Kidney (tissue), 22 donors: ENCODE measurements at places on chromosomes 5 and 9. TPM values are rescaled to one million over a fixed set of nuclear protein-coding genes. Genes with fewer than 3 reads are reported as not detected.

GRCh38 chr5:63025679-63026078, 447.1 kb downstream of the LRRC70 start:
- H3K4me1 ChIP-seq = no peaks in the 10 kb centered on the region
- H3K4me3 ChIP-seq = no peak overlapping the region
- DNase-seq = no peak
- no peaks in the 10 kb centered on the region for H3K36me3 ChIP-seq
- no peaks in the 10 kb centered on the region for H3K27me3 ChIP-seq
- no peak overlapping the region for H3K27ac ChIP-seq

QRFP gene
- polyA plus RNA-seq = not detected

- peak; percentile 61 for DNase-seq
- no peaks in the 10 kb centered on the region for H3K27me3 ChIP-seq
- H3K27ac ChIP-seq = no peak overlapping the region
- no peak overlapping the region for H3K4me3 ChIP-seq
- peaks cover 3% of the 10 kb centered on the region for H3K4me1 ChIP-seq
These were observed 273.4 kb downstream of the SLIT3 start for GRCh38 chr5:169027501-169028061.

SARDH gene
- 12.0 TPM for polyA plus RNA-seq

- H3K27me3 ChIP-seq = no peaks in the 10 kb centered on the region
- no peak overlapping the region for H3K4me3 ChIP-seq
- no peak overlapping the region for H3K27ac ChIP-seq
- DNase-seq = no peak
- H3K36me3 ChIP-seq = no peaks in the 10 kb centered on the region
- H3K4me1 ChIP-seq = no peaks in the 10 kb centered on the region
These were observed 233.6 kb upstream of the TRPC7 start for GRCh38 chr5:136598802-136599404.

GRCh38 chr9:27398982-27399653, 102.2 kb upstream of the EQTN start:
- H3K27me3 ChIP-seq = no peaks in the 10 kb centered on the region
- peaks cover 3% of the 10 kb centered on the region for H3K4me1 ChIP-seq
- H3K27ac ChIP-seq = no peak overlapping the region
- H3K4me3 ChIP-seq = no peak overlapping the region
- DNase-seq = no peak

GRCh38 chr5:123527190-123527589, 15.2 kb downstream of the CSNK1G3 start:
- H3K4me3 ChIP-seq = no peak overlapping the region
- DNase-seq = no peak
- H3K4me1 ChIP-seq = no peaks in the 10 kb centered on the region
- H3K27ac ChIP-seq = no peak overlapping the region

DAB2IP gene
- polyA plus RNA-seq = 33.8 TPM

ADRB2 gene
- polyA plus RNA-seq = 0.92 TPM

- H3K4me1 ChIP-seq = no peaks in the 10 kb centered on the region
- no peak overlapping the region for H3K27ac ChIP-seq
- no peak overlapping the region for H3K4me3 ChIP-seq
- no peaks in the 10 kb centered on the region for H3K36me3 ChIP-seq
- no peak for DNase-seq
These were observed 58.1 kb downstream of the FSTL4 start for GRCh38 chr5:133554279-133554678.

DNA sequence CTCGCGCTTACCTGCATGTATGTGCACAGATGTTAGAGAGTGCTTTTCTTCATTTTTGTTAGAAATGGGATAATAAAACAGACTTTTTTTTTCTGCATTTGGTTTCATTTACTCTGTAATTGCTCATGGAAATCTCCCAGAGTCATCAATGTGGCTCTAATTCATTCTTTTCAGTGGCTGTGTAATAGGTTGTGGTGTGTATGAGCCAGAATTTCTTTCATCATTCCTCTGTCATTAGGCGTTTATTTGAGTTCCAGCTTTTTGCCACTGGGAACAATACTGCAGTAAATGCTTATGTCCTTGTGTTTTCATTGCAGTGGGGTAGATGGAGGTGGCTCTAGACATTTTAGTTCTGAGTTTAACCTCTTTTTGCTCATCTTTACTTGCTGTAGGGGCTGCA, 118.9 kb downstream of the NXNL2 start:
- no peaks in the 10 kb centered on the region for H3K27me3 ChIP-seq
- H3K36me3 ChIP-seq = no peaks in the 10 kb centered on the region
- H3K27ac ChIP-seq = no peak overlapping the region
- DNase-seq = no peak

DNA sequence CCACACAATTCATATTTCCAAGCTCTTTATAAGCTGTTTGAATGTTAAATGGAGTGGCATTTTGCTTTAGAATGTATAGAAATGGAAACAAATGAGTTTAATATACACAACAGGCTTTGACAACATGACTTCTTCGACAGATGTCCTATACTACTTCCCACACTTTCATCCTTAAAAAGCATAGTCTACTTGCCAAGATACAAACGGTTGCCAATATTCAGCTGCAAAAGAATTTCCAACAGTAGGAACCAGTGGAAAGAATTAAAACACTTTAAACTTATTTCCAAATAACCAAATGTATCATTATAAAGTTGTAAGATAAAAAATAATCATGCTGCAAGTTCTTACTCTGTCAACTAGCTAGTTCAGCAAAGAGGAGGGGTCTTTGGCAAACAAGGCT, 456.4 kb downstream of the PDE4D start:
- H3K4me3 ChIP-seq = no peak overlapping the region
- H3K36me3 ChIP-seq = no peaks in the 10 kb centered on the region
- no peaks in the 10 kb centered on the region for H3K27me3 ChIP-seq
- no peak for DNase-seq
- H3K4me1 ChIP-seq = no peaks in the 10 kb centered on the region
- H3K27ac ChIP-seq = no peak overlapping the region

FOXD4L6 gene
- not detected for polyA plus RNA-seq

GRCh38 chr5:82815871-82816270, 261.3 kb downstream of the TMEM167A start:
- no peak for DNase-seq
- H3K4me1 ChIP-seq = no peaks in the 10 kb centered on the region
- H3K4me3 ChIP-seq = no peak overlapping the region
- no peaks in the 10 kb centered on the region for H3K36me3 ChIP-seq

DNA sequence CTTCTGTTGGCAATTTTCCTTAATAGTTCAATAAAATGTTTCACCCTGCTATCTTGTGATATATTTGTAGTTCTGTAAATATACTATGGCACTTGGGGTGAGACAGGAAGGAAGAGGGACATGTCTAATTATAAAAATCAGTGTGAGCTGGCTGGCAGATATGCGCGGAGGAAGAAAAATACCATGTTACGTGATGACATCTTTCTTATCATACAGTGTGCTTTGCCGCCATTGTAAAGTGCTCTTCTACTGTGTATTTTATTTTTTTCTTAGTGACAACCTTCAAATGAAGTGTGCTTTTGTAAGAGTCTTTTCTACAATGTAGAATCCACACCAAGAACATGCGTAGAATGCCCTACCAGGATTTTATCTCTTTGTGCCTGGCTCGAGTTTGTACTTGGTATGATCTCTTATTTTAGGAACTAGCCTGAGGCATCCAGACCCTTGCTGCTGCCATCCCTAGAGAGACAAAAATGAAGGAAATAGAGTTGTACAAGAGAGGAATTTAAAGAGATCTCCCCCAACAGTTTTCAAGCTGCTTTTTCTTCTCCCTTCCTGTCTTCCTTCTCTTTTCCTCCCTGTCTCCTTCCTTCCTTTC, 46.7 kb upstream of the RIOK2 start:
- no peaks in the 10 kb centered on the region for H3K36me3 ChIP-seq
- H3K4me1 ChIP-seq = no peaks in the 10 kb centered on the region
- H3K27ac ChIP-seq = no peak overlapping the region
- H3K4me3 ChIP-seq = no peak overlapping the region
- no peaks in the 10 kb centered on the region for H3K27me3 ChIP-seq

GRCh38 chr9:81690251-81690851, 1.0 kb upstream of the TLE1 start:
- H3K36me3 ChIP-seq = no peaks in the 10 kb centered on the region
- peaks cover 7% of the 10 kb centered on the region for H3K4me1 ChIP-seq
- H3K27ac ChIP-seq = peak overlapping the region; percentile 17
- DNase-seq = peak; percentile 74
- H3K4me3 ChIP-seq = peak overlapping the region; percentile 79

PRELID2 gene
- 3.8 TPM for polyA plus RNA-seq

- no peak overlapping the region for H3K27ac ChIP-seq
- no peaks in the 10 kb centered on the region for H3K27me3 ChIP-seq
- H3K36me3 ChIP-seq = no peaks in the 10 kb centered on the region
- no peak for DNase-seq
These were observed 90.6 kb upstream of the SAP30L start for GRCh38 chr5:154355129-154355611.

- no peak overlapping the region for H3K4me3 ChIP-seq
- no peaks in the 10 kb centered on the region for H3K36me3 ChIP-seq
- DNase-seq = no peak
- H3K27ac ChIP-seq = no peak overlapping the region
These were observed 227.3 kb upstream of the ITGA1 start for GRCh38 chr5:52560366-52560765.

HRH2 gene
- polyA plus RNA-seq = 1.9 TPM

RASGEF1C gene
- 0.15 TPM for polyA plus RNA-seq

MOB3B gene
- polyA plus RNA-seq = 5.9 TPM

POC5 gene
- 6.1 TPM for polyA plus RNA-seq

GARNL3 gene
- polyA plus RNA-seq = 2.6 TPM

SLC36A2 gene
- polyA plus RNA-seq = 46.2 TPM

DNA sequence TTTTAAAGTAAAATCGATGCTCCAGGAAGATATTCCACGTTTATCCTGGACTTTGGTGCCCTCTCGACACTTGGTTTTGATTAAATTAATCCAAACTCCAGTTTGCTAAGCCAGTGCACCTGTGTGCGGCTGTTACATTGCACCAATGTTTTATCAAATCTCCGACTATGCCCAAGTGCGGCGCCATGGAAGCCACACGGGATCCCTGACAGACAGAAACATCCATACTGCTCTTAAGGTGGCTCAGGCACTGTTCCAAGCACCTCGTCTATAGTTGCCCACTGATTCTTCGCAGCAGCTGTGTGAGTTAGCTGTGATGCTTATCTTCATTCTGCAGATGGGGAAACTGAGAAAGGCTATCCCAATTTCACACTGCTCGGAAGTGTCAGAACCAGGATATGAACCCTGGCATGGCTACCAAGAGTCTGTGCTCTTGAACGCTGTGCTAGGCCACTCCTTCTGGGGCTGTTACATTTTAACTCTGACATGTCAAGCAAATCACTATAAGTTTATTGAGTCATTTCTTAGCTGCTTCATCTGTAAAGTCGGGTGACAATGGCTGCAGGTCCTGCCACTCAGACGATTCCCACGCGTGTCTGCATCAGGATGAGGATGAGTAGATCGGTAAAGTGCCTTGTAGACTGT, 113.0 kb downstream of the ADAMTS2 start:
- H3K27me3 ChIP-seq = no peaks in the 10 kb centered on the region
- H3K4me3 ChIP-seq = no peak overlapping the region
- H3K36me3 ChIP-seq = no peaks in the 10 kb centered on the region

TRIM36 gene
- 0.39 TPM for polyA plus RNA-seq

DNA sequence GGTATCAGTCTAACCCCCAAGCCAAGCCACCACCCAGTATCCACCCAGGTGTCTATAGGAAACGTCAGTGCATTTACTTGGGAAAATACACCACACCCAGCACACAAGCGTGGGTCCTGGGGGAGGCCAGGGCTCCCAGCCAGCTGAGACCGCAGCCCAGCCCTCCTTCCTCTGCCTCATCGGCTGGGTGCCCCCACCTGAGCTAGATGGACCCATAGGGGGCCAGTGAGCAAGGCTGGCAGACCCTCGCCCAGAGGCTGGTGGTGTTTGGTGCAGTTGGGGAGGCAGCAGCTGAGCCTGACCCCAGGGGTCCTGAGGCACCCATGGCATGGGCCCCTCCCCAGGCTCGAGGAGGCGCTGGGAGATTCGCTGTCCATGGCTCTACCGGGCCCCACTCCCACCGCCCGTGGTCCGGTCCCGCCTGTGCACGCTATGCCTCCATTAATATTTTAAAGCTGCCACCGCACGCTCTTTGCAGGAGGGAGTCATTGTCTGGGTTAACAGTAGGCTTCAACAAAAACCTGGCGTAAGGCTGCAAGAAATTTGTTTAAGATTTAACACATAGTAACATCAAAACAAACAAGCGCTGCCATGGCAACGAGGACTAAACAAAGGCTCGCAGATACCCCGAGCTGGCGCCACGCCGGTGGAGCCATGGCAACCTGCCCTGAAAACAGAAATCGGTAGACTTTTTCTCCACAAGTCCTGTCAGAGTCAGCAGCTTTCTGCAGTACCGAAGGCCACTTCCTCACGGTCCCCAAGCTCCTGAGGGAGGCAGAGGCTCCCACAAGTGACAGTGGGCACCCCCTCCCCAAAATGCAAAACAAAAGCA, 20.6 kb downstream of the TPPP start:
- H3K27ac ChIP-seq = no peak overlapping the region
- H3K27me3 ChIP-seq = no peaks in the 10 kb centered on the region
- H3K36me3 ChIP-seq = no peaks in the 10 kb centered on the region
- peak; percentile 97 for DNase-seq

DNA sequence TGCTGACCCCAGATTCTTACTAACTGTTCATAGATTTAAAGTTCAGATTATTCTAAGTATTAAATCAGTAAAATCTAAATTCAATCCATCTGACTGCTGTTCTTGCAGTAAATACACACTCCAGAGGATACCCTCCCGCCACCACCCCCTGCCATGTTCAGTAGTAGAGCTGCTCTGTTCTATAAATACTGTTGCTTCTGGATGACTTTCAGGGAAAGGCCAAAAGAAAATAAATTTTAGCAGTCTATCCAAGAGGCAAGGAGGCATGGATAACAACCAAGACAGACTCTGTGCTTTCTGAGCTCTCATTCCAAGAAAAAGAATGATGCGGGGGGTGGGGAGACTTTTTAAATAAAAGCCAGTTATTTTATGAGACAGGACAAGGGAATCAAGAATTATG, 115.1 kb downstream of the ADAMTS6 start:
- no peaks in the 10 kb centered on the region for H3K36me3 ChIP-seq
- no peak overlapping the region for H3K27ac ChIP-seq
- H3K27me3 ChIP-seq = no peaks in the 10 kb centered on the region
- H3K4me1 ChIP-seq = no peaks in the 10 kb centered on the region

DNA sequence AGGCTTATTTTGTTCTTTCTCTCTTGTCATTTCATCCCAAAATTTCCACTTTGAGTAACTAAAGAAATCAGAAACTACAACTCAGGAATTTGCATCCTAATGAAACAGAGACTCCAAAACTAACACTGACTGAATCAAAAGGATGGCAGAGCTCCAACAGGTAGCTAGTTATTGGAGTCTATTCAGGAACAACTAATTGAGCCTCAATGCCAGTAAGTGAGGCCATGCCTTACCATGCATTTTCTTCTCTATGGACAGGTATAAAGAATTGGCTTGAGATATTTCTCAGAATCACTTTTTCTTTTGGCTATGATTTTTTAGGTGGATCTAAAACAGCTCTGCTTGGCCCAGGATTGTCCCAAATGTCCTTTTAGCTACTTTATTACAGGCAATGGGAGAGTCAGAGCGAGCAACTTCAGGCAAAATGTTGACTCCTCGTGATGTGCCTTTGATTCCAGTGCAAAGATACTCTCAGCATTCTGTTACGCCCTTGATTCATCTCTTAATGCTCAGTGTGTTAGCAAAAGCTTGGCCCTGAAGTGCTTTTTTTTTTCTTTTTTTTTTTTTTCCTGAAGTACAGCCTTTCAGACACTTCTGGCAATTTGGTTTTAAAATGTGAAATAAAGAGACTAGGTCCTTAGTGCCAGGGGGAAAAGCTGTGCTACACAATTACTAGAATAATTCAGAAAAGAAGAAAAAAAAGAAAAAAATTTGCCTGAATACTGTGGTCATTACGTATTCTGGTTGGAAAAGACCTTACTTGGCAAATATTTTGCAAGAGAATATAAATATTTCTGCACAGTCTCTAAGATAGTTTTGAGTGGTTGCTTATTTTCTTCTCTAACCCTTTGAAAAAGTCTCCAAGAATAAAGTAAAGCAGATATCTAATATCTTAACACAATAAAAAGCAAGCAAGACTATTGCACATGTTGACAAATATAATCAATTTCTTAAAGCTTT, 423.7 kb downstream of the ANXA1 start:
- no peak for DNase-seq
- H3K4me3 ChIP-seq = no peak overlapping the region
- H3K36me3 ChIP-seq = no peaks in the 10 kb centered on the region
